ENCODE measurements at places on chromosomes 6 and 20. TPM values are rescaled to one million over a fixed set of nuclear protein-coding genes. Genes with fewer than 3 reads are reported as not detected.

The HDGFL1 gene
- not detected for total RNA-seq

The COL9A3 gene
- 5.6 TPM for total RNA-seq

The LRRN4 gene
- not detected for total RNA-seq

The CD24 gene
- total RNA-seq = 85.1 TPM

The C20orf202 gene
- total RNA-seq = not detected

The GRM4 gene
- total RNA-seq = not detected

The GGTLC1 gene
- total RNA-seq = not detected

The ADGB gene
- 1.8 TPM for total RNA-seq

The OR11A1 gene
- not detected for total RNA-seq

The LST1 gene
- total RNA-seq = 4.3 TPM

The PRSS16 gene
- 11.2 TPM for total RNA-seq

The LINC00237 gene
- 0.32 TPM for total RNA-seq

The TFAP2D gene
- not detected for total RNA-seq

The UBE2C gene
- 9.6 TPM for total RNA-seq

The NINL gene
- total RNA-seq = 2.1 TPM

The LRRC1 gene
- total RNA-seq = 39.0 TPM

The POLH gene
- 14.0 TPM for total RNA-seq

The DNAH8 gene
- total RNA-seq = 0.19 TPM

The RIMS4 gene
- total RNA-seq = 0.91 TPM

The SLC35D3 gene
- 0.10 TPM for total RNA-seq

The TUBB1 gene
- total RNA-seq = not detected

The HRH3 gene
- total RNA-seq = not detected

The CALHM4 gene
- total RNA-seq = not detected

The RIPOR2 gene
- 6.2 TPM for total RNA-seq

The NKAPL gene
- 1.1 TPM for total RNA-seq

The PAK5 gene
- 0.08 TPM for total RNA-seq

The BPIFB4 gene
- not detected for total RNA-seq

The HLA-DQB1 gene
- total RNA-seq = 2.1 TPM

The GLP1R gene
- total RNA-seq = not detected

The VWA7 gene
- 4.8 TPM for total RNA-seq

The SYNDIG1 gene
- not detected for total RNA-seq

The PACRG gene
- 3.9 TPM for total RNA-seq

The IP6K3 gene
- total RNA-seq = 0.45 TPM

The CCR6 gene
- total RNA-seq = 0.49 TPM

The HTR1E gene
- not detected for total RNA-seq

The DEK gene
- total RNA-seq = 80.6 TPM

The SLC2A10 gene
- total RNA-seq = 14.9 TPM

The BPIFB1 gene
- not detected for total RNA-seq

The TMEM14C gene
- 74.2 TPM for total RNA-seq

The OR2B6 gene
- total RNA-seq = not detected

The HLA-G gene
- not detected for total RNA-seq

The PRICKLE4 gene
- total RNA-seq = 4.0 TPM

The BACH2 gene
- total RNA-seq = 9.3 TPM

The LY6G5C gene
- total RNA-seq = not detected

The TREM1 gene
- total RNA-seq = 0.49 TPM

The NKAIN4 gene
- total RNA-seq = not detected

The ALDH8A1 gene
- total RNA-seq = 0.88 TPM

The SLC44A4 gene
- 2.1 TPM for total RNA-seq

The ZBP1 gene
- not detected for total RNA-seq

The CALHM6 gene
- total RNA-seq = 3.3 TPM
